ENCODE measurements at places on chromosomes 16 and 17.

GRCh38 chr16:51050377-51050706, 100.7 kb downstream of the SALL1 start:
- DNase-seq = no peak

GRCh38 chr16:88387180-88387765, 4.5 kb downstream of the ZNF469 start:
- no peak for DNase-seq

DNA sequence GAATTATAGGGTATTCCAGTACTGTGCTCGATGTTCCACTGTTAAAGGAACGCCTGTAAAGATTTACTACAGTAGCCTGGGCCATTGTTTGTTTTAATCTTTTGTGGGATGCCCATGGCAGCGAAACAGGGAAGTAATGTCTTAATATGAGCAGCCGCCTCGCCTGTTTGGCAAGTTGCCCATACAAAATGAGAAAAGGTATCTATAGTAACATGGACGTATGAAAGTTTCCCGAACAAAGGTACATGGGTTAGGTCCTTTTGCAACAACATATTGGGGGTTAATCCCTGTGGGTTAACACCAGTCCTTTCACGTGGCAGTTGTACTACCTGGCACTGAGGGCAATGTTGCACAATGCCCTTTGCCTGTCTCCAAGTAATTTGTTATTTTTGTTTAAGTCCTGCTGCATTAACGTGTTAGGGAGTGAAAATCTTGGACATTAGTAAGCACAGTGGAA, 21.1 kb upstream of the TMC5 start:
- DNase-seq = no peak

DNA sequence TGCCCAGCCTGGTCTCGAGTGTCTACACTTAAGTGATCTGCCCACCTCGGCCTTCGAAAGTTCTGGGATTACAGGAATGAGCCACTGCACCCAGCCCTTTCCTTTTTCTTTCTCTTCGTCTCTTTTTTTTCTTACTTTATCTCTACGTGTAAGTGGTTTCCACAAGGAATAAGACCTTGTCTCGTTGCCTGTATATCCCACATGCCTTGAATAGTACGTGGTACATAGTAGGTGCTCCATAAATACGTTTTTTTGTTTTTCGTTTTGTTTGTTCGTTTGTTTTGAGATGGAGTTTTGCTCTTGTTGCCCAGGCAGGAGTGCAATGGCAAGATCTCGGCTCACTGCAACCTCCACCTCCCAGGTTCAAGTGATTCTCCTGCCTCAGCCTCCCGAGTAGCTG, 86.0 kb downstream of the YPEL2 start:
- no peak for DNase-seq

GRCh38 chr17:70642059-70642458, 472.7 kb downstream of the KCNJ2 start:
- DNase-seq = no peak

DNA sequence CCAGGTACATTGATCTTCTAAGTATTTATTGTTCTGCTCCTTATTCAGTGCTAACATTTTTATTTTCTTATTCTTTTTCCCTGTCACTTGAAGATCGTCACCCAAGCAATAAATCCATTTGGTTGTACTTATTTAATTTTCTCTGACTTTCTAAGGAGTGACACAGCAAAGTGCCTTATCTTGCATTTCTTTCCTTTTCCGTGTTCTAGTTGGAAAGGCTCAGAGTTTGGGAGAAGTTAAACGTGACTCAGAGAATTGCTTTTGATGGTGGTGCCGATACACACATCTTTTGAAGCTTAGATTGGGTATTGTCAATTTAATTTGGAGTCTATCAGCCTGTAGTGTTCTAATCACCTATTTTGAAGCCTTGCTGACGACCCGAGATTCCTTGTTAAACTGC, 72.0 kb downstream of the PITPNC1 start:
- DNase-seq = no peak

GRCh38 chr16:84836234-84836647, 16.5 kb downstream of the CRISPLD2 start:
- DNase-seq = no peak

DNA sequence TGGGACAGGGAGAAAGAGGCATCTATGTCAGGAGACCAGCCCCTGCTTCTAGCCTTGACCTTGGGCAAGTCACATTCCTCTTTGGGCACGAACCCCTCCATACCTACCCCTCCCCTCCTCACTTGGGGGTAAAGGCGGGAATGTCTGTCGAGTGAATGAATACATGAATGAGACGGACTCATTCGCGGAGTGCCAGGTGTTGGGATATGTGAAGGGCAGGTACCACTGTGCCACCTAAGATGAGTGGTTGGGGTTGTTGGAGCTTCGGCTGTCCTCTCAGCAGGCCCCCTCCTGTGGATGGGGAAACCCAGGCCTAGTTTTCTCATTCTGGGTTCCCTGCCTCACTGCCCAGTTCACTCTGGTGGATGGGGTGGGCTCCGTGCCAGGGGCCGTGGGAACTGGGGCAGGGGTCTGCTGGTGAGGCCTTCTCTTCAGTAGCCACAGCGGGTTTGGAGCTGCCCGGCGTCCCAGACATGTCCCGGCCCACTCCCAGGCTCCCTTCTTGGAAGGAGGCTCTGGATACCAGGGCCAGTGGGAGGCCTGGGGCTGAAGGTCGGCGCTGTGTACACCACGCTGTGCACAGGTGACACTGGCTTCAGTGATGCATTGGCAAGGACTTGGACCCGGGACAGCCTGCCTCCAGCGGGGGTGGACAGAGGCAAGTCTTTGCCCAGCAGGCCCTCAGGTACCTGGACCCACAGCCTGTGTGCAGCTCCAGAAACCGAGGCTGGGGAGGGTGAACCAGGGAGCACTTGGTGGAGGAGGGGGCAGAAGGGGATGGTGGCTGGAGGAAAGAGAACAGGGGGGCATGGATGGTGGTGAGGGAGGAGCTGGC, 5.6 kb downstream of the GLIS2 start:
- DNase-seq = no peak

- DNase-seq = peak; percentile 13
These were observed 1.4 kb downstream of the ZNF668 start for GRCh38 chr16:31072540-31073141.

- DNase-seq = no peak
These were observed 714 bp downstream of the CACNA1H start for GRCh38 chr16:1153480-1154160.

- DNase-seq = no peak
These were observed 55.2 kb upstream of the MRTFB start for GRCh38 chr16:14015948-14016347.

- DNase-seq = no peak
These were observed 304.7 kb downstream of the ZFHX3 start for GRCh38 chr16:72743011-72743761.

DNA sequence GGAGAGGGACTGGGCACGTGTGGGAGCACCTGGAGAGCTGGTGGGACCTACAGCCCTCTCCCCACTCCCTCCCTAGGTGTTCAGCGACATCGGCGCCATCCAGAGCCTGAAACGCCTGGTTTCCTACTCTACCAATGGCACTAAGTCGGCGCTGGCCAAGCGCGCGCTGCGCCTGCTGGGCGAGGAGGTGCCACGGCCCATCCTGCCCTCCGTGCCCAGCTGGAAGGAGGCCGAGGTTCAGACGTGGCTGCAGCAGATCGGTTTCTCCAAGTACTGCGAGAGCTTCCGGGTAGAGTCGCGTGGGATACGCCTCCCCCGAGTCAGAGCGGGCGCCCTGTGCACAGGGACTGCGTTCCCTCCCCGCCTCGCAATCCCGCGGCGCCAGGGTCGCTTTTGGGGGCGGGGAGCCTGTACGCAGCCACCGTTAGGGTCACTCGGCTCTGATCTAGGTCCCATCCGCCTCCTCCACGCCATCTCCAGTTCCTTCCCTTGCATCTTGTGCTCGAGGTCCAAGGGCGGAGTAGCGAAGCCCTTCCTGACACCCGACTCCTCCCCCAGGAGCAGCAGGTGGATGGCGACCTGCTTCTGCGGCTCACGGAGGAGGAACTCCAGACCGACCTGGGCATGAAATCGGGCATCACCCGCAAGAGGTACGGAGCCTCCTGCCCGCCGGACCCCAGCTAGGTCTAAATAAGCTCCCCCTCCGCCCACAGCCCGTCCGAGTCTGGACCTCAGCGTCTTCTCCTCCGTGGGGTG, 13.0 kb downstream of the SARM1 start:
- DNase-seq = peak; percentile 50

DNA sequence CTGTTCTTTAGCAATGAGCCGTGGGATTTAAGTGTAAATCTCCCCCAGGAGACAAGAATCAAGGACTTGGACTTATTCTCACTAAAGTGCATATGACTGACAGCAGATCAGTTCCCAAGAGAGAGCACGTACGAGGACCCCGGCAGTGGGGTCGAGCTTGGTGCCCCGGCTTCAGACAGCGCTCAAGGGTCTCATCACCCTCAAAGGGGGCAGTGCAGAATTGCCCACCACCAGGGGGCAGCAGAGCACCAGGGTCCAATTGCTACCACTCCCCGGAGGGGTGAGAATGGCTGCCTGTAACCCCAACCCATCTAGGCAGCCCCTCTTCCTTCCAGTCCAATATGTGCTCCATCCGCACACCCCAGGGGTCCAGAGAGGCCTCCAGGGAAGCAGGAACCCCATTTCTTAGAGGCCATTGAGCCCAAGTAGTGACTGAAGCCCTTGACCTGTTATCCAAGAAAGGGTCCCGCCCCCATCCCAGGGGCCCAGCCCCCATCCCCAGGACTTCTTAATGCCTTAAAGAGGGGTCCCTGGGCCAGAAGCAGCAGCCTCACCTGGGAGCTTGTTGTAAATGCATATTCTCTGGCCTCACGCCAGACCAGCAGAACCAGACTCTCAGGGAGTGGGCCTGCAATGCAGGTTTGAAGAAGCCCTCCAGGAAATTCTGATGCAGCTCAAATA, 86.1 kb downstream of the ZDHHC7 start:
- DNase-seq = peak; percentile 31

GRCh38 chr16:660459-661183, 7.3 kb upstream of the RHOT2 start:
- DNase-seq = peak; percentile 67

GRCh38 chr17:77867308-77867781, 91.2 kb upstream of the TNRC6C start:
- DNase-seq = no peak

DNA sequence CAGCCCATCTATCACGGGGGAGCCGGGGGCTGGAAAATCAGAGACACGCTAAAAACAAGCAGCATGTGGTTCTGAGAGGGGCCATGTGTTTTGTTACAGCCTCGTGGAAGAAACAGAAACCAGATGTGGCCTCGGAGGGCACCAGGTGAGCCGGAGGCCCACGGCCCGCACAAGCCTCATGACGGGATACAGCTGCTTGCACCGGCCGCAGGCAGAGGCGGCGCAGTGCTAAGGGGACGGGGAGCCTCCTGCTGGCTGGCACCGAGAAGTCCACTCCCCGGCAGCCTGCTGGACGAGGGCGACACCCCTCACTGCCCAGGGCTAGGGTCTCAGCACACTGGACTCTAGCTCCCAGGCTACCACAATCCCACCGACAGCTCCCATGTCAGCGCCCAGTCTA, 19.2 kb downstream of the NDUFAF8 start:
- DNase-seq = no peak

DNA sequence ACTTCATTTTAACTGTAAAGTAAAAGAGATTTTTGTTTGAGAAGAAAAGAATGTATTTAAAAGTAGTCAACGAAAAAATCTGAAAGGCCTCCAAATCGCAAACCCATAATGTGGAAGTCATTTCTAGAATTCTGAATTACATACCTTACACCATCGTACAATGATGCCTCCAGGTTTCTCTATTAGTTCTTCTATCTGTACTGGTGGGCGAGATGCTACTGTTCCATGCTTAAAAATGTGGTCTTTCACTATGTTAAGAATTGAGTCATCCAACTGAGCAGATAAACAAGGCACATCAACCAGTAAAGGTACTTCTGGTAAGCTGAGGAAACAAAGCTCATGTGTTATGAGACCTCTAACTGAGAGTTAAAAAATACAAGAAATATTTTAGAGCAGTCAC, 28.5 kb downstream of the CRLF3 start:
- DNase-seq = no peak

- DNase-seq = no peak
These were observed 104.6 kb downstream of the GNAO1 start for GRCh38 chr16:56295739-56296527.

- no peak for DNase-seq
These were observed 64.4 kb downstream of the EFCAB5 start for GRCh38 chr17:30005709-30006320.

DNA sequence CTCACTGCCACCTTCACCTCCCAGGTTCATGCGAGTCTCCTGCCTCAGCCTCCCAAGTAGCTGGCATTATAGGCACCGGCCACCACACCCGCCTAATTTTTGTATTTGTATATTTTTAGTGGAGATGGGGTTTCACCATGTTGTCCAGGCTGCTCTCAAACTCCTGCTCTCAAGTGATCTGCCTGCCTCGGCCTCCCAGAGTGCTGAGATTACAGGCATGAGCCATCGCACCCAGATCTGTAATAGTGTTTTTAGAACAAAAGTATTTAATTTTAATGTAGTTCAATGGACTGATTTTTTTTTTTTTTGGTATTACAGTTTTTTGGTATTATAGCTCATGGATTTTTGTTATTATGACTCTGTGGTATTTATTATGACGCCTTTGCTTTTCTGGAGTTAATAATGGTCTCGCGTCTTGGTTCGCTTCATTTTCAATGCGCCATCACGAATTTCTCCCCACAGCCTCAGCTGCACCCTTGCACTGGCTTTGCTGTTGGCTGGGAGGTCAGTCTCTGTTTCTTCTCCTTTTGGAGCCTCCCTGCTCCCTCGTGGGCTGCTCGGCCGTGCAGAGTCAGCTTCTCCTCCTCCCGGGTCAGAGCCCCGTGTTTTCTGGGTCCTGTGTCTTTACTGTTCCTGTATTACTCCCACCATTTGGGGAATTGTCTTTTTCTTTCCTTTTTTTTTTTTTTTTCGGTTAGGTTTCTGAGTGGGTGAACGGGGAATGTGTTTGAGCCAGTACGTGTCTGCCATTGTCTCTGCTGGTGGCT, 27.2 kb downstream of the BAIAP2 start:
- no peak for DNase-seq

- DNase-seq = no peak
These were observed 17.7 kb downstream of the BCL7C start for GRCh38 chr16:30875871-30876801.

DNA sequence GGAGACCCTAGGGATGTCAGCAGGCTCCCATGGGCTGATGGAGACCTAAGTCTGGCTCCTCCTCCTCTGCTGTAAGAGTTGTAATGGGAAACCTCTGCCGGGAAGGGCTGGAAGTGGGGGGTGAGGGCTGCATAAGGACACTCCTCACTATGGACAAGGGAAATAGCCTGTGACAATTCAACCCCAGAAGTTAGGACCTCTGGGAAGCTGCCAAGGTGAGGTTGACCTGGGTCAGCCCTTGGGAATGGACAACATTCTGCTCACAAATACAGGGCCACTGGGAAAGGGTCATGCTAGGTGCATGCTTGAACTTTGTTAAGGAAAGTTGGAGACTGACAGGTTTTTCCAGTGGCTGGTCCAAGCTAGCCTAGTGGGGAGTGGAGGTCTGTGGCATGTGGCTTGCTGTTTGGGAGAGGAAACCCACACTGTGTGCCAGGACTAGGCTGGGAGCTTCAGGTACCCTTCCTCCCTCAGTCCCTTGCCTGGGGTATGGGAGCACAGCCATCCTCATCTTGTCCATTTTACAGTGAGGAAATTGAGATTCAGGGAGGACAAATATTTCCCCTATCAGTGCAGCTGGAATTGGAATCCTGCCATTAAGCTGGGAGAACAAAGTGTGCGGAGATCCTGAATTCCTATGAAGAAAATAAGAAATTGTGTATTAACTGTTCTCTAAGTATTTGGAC, 190.4 kb downstream of the SALL1 start:
- no peak for DNase-seq

GRCh38 chr17:46968224-46968834, 10.7 kb downstream of the RPRML start:
- DNase-seq = no peak
